Lung (tissue), 17 donors: ENCODE measurements at places on chromosomes 5 and 9.

- no peaks in the 10 kb centered on the region for H3K4me1 ChIP-seq
- H3K27ac ChIP-seq = no peak overlapping the region
- no peaks in the 10 kb centered on the region for H3K36me3 ChIP-seq
- no peak for DNase-seq
Measured at GRCh38 chr9:104617418-104617817, 586 bp downstream of the OR13C9 start.

DNA sequence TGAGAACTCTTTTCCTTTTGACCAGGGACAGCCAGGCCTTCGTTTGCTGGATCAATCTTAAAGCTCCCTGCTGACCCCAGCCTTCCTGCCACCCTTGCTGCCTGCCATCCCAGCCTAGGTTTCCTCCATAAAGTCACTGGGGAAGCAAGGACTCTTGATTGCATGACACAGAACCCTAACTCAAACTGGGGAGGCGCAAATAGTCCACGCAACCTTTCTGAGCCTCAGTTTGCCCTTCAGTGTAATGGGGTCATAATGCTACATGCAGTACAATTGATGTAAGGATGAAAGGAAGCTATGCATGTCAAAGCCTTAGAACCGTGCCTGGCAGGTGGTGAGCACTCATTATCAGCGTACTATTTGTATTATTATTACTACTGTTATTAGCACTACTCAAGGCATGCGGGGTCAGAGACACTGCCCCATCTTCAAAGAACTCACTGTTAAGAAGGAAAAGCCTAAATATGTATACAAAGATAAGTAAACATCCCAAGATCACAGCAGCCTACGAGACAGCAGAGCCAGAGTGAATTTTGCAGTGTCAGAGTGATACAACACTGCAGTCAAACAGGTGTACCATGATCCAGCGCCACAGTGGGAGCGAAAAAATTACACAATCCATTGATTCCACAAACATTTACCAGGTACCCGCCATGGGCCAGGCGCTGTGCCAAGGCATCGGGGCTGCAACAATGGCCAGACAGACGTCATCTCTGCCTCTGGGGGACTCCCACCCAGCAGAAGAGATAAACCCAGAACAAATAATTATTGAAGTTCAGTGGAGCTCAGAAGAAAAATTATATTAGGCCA, 16.9 kb upstream of the CPLX2 start:
- H3K4me1 ChIP-seq = no peaks in the 10 kb centered on the region
- H3K36me3 ChIP-seq = no peaks in the 10 kb centered on the region
- DNase-seq = no peak
- no peaks in the 10 kb centered on the region for H3K27me3 ChIP-seq
- H3K27ac ChIP-seq = no peak overlapping the region
- no peak overlapping the region for H3K4me3 ChIP-seq

GRCh38 chr5:173505634-173506033, 110.8 kb downstream of the BOD1 start:
- DNase-seq = no peak
- no peaks in the 10 kb centered on the region for H3K27me3 ChIP-seq
- no peak overlapping the region for H3K27ac ChIP-seq
- H3K4me1 ChIP-seq = no peaks in the 10 kb centered on the region

GRCh38 chr9:92245005-92245797, 48.3 kb downstream of the IARS1 start:
- H3K4me1 ChIP-seq = no peaks in the 10 kb centered on the region
- H3K27ac ChIP-seq = no peak overlapping the region
- peaks cover 67% of the 10 kb centered on the region for H3K36me3 ChIP-seq
- DNase-seq = no peak
- H3K27me3 ChIP-seq = no peaks in the 10 kb centered on the region
- H3K4me3 ChIP-seq = no peak overlapping the region

GRCh38 chr9:117936185-117937130, 232.3 kb downstream of the TLR4 start:
- no peaks in the 10 kb centered on the region for H3K27me3 ChIP-seq
- H3K27ac ChIP-seq = no peak overlapping the region
- H3K36me3 ChIP-seq = no peaks in the 10 kb centered on the region
- no peak for DNase-seq

DNA sequence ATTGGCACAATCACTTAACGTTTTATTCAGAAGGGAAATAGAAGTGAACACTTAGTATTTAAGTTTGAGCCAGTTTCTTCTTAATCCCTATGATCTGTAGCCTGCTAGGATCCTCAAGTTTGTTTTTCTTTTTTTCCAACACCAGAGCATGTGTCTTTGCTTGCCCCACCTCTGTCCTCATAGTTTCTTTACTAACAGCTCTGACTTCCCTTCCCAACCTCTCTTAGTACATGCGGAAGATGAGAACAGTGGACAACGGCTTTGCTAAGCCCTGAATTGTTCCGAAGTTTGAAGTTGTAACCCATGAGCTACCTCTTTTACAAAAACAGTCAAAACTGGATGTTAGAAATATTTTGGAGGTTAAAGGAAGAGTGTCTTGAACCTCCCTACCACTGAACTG, 61.7 kb upstream of the TAF11L2 start:
- H3K4me1 ChIP-seq = no peaks in the 10 kb centered on the region
- no peak overlapping the region for H3K27ac ChIP-seq
- no peaks in the 10 kb centered on the region for H3K36me3 ChIP-seq
- no peak for DNase-seq
- H3K4me3 ChIP-seq = no peak overlapping the region
- no peaks in the 10 kb centered on the region for H3K27me3 ChIP-seq

- no peak overlapping the region for H3K27ac ChIP-seq
- H3K4me3 ChIP-seq = no peak overlapping the region
- no peak for DNase-seq
- no peaks in the 10 kb centered on the region for H3K36me3 ChIP-seq
Measured at GRCh38 chr5:81247441-81247972, 14.4 kb downstream of the CKMT2 start.

- H3K4me1 ChIP-seq = peaks cover 34% of the 10 kb centered on the region
- H3K4me3 ChIP-seq = peak within 1 kb of the TSS; percentile 11
- peak within 1 kb of the TSS; percentile 4 for H3K27ac ChIP-seq
- H3K36me3 ChIP-seq = no peaks in the 10 kb centered on the region
Measured at GRCh38 chr5:33891788-33892619, at the start of gene ADAMTS12. ADAMTS12 (minus strand) TSS chr5:33891990; CDS start chr5:33891856, 134 bp downstream.

GRCh38 chr9:128707446-128707845, 5.1 kb downstream of the PKN3 start:
- no peak overlapping the region for H3K4me3 ChIP-seq
- H3K4me1 ChIP-seq = no peaks in the 10 kb centered on the region

DNA sequence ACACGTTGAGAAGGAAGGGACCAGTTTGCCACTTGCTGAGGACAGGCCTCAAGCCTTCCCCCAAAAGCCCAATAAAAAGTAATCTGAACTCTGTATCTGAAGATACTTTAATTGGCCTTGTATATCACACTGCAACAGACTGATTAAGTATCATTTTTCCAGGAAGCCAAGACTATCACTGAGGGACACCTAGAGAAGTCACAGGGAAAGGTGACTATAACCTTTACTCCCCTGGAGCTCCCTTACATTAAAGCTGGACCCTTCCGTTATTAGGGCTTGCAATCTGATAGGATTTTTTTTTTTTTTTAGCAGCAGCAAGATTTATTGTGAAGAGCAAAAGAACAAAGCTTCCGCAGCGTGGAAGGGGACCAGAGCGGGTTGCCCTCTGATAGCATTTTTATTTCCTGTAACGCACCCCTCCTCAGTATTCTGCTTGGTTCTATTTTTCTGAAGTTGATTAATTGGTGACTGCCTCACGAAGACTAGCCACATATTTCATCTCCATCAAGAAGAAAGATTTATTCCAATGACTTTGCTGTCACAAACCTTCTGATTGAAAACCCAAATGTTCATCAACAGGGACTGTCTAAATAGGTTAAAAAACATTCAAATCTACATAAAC, 2.7 kb downstream of the CDC14B start:
- H3K27me3 ChIP-seq = no peaks in the 10 kb centered on the region
- H3K36me3 ChIP-seq = no peaks in the 10 kb centered on the region
- H3K4me1 ChIP-seq = peaks cover 20% of the 10 kb centered on the region
- no peak overlapping the region for H3K4me3 ChIP-seq

DNA sequence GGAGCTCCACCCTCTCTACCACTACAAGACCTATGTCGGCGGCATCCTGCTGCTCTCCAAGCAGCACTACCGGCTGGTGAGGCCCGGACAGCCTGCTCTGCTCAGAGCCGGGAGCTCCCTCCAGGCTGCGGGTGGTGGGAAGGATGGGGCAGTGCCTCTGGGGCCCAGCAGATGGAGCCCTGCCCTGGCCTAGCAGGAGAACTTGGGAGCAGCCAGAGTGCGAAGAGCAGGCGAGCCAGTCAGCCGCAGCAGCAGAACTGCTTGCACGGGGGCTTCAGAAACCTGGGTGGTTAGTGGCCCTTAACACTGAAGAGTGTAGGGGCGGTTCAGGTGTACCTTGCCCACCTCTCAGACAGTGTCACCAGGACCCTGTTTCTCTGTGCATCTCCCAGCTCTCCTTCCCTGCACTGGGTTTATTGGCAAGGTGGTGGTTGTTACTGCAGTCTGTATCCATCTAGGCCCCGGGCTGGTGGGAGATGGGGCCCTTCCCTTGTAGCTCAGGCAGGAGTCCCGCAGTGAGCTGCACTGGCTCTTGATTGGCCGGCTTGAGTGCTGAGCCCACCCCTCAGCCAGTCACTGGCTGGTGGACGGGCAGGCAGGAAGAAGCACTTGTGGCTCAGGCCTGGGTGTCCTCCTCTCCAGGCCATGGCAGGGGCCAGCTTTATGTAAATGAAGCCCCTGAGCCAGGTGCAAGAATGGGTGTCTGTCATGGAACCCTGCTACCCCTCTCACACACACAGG, 7.7 kb downstream of the B4GALT7 start:
- no peaks in the 10 kb centered on the region for H3K4me1 ChIP-seq
- no peak overlapping the region for H3K4me3 ChIP-seq
- DNase-seq = peak; percentile 85
- H3K36me3 ChIP-seq = peaks cover 17% of the 10 kb centered on the region

- no peak for DNase-seq
- H3K27me3 ChIP-seq = no peaks in the 10 kb centered on the region
- H3K4me1 ChIP-seq = no peaks in the 10 kb centered on the region
Measured at GRCh38 chr5:64451551-64451950, 54.3 kb upstream of the RGS7BP start.

DNA sequence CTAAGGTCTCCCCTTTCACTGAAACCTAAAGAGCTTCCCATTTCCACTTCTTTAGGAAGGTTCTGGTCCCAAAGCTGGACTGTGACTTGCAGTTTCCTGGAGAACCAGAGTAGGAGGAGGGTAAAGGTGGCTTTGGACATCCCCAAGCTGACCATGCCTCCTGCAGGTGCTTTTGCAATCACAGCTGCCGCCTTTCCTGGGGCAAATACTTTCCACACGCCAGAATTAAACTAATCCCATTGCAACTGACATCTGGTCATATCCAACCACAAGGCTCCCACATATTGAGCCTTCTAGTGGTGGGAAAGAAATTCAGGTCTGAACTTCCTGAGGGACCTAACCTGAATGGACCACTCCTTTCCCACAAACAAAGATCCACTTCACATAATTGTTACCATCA, 92.7 kb downstream of the NRG2 start:
- no peak for DNase-seq
- H3K4me3 ChIP-seq = no peak overlapping the region
- no peaks in the 10 kb centered on the region for H3K4me1 ChIP-seq
- H3K36me3 ChIP-seq = no peaks in the 10 kb centered on the region
- H3K27me3 ChIP-seq = no peaks in the 10 kb centered on the region
- no peak overlapping the region for H3K27ac ChIP-seq

DNA sequence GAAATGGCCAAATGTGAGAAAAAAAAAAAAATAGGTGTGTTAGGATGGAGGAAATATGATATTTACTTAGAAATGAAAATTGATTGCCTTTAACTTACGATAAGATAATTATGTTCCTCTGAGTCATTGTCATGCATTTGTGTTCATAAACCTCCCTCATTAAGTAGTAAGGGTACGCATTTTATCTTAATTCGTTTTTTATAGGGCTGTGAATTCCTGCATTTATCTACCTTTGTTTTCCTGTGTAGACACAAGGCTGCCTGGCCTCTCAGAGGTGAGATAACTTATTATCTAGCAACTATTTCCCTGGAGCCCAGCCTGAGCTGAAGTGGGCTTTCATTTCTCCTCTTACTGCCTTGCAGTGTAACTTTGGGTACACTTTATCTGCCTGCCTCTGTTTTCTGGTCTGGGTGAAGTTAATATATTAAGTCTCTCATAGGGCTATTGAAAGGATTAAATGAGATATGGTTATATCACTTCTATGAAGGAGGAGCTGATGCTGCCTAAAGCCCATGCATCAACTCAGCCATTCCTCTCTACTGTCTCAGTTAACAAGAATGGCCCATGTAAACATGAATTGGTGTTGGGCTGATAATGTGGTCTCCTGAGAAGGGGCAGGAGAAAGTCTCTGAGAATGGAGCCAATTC, 103.8 kb upstream of the KLF4 start:
- no peaks in the 10 kb centered on the region for H3K4me1 ChIP-seq
- no peaks in the 10 kb centered on the region for H3K27me3 ChIP-seq
- DNase-seq = no peak
- H3K27ac ChIP-seq = no peak overlapping the region
- no peaks in the 10 kb centered on the region for H3K36me3 ChIP-seq
- H3K4me3 ChIP-seq = no peak overlapping the region

DNA sequence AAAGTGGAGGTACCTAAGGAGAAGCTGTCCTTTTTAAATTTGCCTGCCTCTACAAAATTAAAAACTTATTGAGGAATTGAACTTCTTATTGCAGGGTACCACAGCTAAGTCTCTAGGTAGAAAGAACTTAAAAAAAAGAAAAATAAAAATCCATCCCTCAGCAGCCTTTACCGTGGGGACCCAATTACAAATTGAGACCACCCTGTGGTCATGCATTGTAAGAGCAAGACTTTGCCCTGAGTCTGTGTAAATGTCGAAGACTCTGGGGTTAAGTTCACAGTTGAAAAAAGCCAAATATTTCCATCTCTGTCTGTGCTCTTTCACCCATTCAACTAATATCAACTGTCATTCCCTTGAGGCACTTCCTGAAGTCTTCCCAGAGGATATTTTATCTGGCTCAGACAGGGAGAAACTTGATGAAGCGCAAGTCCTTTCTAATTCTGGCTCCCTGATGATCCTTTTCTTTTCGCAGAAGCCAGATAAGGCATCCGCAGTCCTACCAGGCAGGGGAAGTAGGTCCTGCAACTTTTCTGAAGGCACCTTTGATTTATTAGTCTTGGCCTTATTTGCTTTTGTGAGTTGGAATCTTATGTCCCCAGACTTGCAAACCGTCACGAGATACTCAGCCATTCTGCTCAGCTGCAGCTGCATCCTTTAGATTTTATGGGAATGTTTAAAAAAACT, 323.8 kb upstream of the WWC1 start:
- no peaks in the 10 kb centered on the region for H3K36me3 ChIP-seq
- DNase-seq = peak; percentile 49
- H3K27ac ChIP-seq = no peak overlapping the region
- H3K4me3 ChIP-seq = no peak overlapping the region

GRCh38 chr5:115098041-115098702, 71.5 kb downstream of the TRIM36 start:
- no peaks in the 10 kb centered on the region for H3K36me3 ChIP-seq
- H3K27ac ChIP-seq = no peak overlapping the region
- no peaks in the 10 kb centered on the region for H3K27me3 ChIP-seq
- H3K4me1 ChIP-seq = no peaks in the 10 kb centered on the region
- DNase-seq = peak; percentile 37

DNA sequence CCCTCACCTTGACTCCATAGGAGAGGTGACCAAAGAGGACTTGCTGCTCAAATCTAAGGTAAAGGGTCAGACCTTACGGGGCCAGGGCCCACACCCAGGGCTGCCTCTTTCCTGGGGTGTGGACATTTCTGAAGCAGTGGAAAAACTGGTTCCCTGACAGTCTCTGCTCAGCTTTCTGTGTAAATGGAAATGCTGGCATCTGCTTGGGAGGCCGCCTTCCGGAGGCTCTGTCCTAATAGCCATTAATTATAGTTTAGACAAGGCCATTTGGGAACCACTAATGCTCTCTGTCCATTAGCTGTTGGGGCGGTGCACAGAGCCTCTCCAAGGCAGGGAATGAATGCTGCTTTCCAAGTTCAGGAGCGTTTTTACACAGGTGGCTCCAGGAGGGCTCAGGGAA, 17.3 kb downstream of the USP20 start:
- no peak for DNase-seq
- no peak overlapping the region for H3K27ac ChIP-seq
- H3K36me3 ChIP-seq = peaks cover 32% of the 10 kb centered on the region
- H3K4me1 ChIP-seq = no peaks in the 10 kb centered on the region
